ENCODE measurements at places on chromosomes 4 and X.

DNA sequence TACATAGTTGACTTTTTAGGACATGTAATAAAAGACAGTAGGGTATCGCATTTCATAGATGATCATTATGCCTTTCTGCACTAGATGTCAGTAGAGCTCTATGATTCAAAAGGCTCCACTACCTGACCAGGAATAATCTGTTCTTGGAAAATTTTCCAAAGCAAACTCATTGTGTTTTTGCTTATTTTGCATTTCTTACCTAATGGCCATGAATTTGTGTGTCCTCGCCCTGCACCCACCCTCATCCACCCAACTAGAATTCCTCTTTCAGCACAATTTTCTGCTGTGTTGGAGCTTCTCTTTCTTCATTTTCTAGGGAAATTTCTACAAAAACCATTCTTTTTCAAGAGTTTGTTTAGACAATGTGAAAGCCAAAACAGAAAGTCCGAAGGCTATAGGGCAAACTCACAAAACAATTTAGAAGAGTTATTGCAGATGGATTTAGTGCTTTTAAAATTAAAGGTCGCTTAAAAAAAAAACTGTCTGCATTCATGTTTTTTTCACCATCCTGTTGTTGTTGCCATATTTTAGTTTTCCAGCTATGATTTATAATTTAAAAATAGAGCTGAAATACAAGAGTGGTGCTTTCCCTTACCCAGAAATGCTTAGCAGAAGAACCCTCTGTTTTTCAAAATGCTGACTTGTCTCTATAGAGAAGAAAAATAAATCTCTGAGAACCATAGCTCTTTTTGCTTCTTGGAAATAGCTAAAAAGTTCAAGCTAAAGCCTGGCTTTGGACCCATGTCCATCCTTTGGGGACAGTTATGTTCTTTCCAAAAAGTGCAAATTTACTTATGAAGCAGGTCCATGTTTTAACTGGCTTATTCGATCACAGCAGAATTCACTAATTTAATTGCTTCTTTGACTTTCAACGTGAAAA is 183.7 kb downstream of the SPATA18 start:
- DNase-seq: no peak

DNA sequence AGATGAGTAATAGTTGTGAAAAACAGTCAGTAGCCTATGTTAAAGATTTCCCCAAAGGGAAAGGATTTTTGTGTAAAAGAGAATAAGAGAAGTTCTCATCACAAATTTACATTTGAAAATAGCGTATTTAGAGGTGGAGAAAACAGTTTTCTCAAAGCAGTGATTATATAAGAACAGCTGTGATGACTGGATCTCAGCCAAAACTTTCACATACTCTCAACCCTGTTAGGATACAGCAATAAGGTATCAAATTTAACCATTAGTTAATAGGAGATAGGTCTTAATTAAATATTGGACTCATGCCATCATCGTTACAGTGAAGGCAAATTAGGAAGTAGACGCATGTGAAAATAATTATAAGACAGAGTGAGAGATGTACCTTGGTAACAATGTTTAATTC is 622.7 kb downstream of the PCDH18 start:
- no peak for DNase-seq

DNA sequence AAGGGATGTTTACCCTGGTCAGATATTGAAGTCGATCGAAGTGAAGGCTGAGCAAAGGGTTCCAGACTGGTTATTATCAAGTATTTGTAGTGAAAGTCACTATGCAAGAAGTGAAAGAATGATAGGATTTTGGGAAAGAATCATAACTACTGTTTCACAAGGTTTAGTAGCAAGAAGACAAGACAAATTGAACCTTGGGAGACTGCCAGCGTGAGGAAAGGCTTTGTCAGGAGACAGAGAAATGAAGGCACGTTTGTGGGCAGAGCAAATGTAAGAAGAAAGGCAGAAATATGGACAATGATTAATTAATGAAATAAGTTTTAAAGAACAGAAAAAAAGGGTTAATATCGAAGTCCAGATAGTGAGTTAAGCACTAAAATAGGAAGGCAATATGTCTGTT is 456.8 kb downstream of the TRIML1 start:
- DNase-seq: no peak

GRCh38 chr4:62644372-62644771 is 1444.2 kb downstream of the ADGRL3 start:
- peak; percentile 61 for DNase-seq

- DNase-seq: no peak
Observed at GRCh38 chr4:898869-899555, 33.1 kb downstream of the GAK start.

- DNase-seq: peak; percentile 34
Observed at GRCh38 chr4:24778464-24779225, 16.7 kb upstream of the SOD3 start.

DNA sequence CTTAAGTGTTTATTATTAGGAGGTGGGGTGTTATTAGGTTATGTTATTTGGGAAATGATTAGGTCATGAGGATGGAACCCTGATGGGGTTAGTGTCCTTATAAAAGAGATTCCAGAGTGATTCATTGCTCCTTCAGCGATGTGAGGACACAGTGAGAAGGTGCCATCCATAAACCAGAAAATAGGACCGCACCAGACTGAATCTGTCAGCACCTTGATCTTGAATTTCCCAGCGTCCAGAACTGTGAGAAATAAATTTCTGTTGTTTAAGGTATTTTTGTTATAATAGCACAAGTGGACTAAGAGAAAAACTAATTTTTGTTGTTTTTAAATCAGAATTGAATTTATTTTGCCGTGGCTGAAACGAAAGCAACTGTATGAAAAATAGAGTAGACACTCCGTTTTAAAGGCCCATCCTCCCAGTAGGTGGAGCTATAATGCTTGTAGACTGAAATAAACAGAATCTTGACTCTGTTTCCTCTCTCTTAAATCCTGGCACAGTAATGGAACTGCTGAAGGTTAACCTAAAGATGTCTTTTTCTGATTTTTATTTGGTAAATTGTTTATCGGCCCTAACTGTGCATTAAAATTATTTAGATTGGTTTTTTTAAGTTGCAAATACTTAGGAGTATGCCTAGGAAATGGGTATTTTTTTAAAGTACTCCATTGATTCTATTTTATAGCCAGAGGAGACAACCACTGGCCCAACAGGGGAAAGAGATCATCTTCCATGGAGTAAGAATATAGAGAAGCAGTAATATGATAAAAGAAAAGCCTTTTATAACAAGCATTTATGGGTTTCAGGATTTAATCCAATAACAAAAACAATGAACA is 133.2 kb upstream of the ADAMTS3 start:
- DNase-seq: peak; percentile 47

- DNase-seq: no peak
Observed at GRCh38 chr4:165031436-165032211, at the start of gene TRIM60. TRIM60 (plus strand) TSS chr4:165031999; CDS start chr4:165040073, 8,074 bp downstream.

DNA sequence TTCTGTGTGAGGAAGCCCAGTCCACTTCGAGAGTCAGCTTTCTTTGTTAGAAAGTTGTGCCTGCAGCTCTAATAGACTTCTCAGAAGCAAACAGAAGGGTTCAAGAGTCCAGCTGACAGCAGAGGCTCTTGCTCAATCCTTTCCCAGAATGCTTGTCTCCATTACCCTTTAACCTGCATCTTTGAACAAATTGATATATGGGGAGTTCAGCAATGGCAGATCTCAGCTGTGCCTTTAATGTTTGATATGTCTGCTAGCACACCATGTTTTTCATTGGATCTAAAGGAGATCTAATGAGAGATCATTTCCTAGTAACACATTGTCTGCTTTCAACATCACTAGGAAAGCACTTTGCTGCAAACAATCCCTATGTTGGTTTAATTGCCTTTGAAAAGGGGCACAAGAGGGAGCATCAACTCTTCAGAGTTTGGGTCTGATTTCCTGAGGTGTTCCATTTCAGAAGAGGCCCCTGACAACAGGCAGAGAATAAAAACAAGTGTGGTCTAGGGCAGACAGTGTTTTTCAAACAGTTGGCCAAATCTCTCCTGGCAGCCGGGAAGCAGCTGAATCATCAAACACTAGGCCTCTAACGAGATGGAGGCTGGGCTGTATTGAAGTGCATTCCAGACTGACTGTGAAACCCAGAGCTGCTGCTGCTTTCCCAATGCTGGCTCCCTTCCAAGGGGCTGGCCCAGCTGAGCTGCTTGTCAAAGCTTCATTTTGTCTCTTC is 55.5 kb downstream of the LUZP4 start:
- peak; percentile 6 for DNase-seq

DNA sequence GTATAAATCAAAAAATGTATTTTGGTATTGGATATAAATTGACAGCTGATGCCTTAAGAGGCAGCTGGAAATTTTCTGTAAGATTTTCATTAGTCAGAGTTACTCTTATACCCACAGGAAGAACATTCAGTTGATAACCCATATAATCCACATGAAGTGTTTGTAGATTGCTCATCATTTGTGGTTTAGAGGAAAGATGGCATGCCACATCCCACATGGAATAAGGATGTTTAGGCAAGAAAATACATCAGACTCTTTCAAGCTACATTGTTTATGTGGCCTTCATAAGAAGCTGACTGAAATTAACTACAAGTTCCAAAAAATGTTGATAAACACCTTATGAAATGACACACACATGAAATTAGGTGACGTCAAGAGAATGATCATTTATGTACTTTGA is 56.6 kb downstream of the AREG start:
- no peak for DNase-seq

GRCh38 chrX:9942086-9942485 is 25.1 kb upstream of the CLDN34 start:
- DNase-seq: peak; percentile 20

DNA sequence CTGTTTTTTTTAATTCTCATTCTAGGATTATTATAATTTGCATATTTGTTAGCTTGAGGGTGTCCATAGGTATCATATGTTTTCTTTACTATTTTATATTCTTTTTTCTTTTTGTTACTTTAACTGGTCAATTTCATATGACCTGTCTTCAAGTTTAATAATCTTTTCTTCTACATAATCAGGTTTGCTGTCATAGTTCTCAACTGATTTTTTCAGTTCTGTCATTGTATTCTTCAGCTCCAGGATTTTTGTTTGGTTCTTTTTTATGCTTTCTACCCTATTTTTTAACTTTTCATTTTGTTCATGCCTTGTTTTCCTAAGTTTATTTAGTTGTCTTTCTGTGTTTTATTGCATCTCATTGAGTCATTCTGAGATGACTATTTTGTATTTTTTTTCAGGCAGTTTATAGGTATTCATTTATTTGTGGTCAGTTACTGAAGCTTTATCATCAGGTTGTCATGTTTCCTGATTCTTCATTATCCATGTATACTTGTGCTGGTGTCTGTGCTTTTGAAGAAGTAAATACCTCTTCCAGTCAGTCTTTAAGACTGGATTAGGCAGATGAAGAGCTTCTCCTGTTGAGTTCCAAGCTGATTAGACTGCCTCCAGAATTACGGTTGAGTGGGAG is 220.3 kb upstream of the VEGFC start:
- no peak for DNase-seq

GRCh38 chr4:142356118-142356759 is 489.9 kb downstream of the INPP4B start:
- DNase-seq: no peak

DNA sequence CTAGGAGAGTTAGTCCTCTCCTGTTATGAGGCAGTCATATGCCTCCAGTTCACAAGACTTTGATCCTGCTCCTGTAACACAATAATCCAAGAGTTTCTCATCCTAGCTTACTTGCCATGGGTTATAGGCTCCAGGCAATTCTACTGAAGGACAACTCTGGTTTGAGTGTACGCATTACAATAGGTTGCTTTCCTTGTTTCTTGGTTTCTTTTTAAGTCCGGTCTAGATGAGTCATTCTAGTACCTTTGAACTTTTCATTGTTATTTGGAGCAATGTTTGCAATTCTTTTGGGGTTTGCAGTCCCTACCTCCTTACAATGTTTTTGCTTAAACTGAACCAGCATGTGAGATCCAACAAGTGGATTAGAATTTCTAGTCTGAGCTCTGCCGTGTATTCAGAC is 109.1 kb downstream of the ANAPC4 start:
- no peak for DNase-seq

DNA sequence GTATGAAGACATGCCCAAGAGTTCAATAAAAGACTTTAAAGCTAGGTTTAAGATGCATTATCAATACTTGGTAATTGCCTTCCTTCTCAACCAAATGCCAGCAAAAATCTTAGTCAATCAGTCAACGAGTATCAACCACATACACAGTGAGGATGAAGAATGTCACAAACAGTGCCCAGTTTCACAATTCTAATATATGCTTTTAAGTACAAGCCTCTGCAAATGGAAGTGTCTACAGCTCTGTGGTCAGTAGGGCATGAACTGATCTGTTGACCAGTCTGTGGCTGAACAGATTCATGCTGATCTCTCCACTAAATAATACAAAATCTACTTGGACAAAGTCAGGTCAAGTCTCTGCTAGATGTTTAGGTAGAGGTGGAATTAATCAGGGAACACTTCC is 27.9 kb downstream of the PPARGC1A start:
- DNase-seq: no peak

DNA sequence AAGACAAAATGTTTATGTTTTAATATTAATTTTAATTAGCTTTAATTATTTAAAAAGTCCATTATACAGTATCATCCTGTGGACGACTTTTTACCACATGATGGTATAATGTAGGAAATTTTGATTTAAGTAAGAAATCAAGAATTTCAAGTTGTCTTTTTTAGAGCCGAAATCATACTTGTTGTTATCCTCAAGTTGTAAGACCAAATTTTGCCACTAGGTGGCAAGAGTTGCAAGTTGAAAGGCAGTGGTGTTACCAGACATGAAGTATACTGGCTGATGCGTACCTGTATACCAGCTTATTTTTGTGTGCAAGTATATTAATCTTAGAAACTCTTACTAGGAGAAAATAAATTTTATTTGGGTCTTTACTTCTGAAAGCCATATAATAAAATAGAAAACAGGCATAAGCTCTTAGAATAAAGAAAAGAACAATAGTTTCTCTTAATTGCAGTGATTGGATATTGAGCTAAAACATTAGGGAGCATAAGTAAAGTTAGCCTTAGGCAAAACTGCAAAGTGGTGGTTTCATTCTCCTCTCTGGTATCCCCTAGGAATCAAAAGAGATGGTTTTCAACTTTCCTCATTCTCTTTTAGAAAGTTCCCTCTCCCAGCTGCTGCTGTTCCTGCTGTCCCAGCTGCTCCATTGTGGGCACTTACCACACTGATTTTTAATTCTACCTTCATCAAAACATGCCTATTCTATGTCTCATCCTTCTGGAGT is 118.0 kb upstream of the WDFY3 start:
- peak; percentile 71 for DNase-seq

DNA sequence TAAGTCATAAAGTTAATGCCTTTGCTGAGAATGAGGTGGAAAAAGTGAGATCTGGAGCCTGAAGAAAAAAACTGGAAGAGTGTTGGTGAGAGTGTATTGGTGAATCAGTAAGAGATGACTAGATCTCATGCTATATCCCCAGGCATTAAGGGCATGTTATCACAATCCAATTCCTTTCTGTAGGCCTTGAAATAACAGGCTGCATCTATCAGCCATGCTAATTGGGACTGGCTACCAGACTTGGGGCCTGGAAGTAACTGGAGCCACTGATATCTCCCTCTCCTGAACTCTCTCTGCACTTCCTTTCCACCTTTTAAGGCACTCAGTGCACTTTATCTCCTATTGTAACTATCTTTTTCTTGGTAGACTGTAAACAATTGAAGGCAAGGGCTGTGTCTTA is 88.8 kb upstream of the HPRT1 start:
- no peak for DNase-seq

GRCh38 chrX:41350976-41351569 is 17.1 kb downstream of the DDX3X start:
- DNase-seq: peak; percentile 10

- DNase-seq: no peak
Observed at GRCh38 chr4:184399512-184399908, 74.8 kb downstream of the IRF2 start.
